Caudate nucleus (tissue), 63 donors: ENCODE measurements at places on chromosomes 3 and 15.

DNA sequence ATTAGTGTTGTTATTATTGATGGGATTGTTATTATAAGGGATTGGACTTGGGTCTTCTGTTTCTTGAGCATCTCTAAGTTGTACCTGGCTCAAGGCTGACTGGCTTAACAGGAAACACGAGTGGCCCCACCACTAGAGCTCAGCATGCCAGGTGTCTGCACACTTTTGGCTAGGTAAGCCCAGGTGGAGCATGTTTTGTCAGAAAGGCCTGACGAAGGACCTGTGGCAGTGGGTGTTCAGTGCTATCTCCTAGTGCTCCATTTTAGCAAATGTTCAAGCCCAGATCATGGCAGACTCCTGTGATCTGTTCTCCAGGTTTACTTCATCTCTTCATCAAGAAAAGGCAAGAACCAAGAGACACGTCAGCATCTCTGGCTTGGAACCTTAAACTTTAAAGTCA is 3.4 kb downstream of the MAP2K5 start:
- no peak for DNase-seq

DNA sequence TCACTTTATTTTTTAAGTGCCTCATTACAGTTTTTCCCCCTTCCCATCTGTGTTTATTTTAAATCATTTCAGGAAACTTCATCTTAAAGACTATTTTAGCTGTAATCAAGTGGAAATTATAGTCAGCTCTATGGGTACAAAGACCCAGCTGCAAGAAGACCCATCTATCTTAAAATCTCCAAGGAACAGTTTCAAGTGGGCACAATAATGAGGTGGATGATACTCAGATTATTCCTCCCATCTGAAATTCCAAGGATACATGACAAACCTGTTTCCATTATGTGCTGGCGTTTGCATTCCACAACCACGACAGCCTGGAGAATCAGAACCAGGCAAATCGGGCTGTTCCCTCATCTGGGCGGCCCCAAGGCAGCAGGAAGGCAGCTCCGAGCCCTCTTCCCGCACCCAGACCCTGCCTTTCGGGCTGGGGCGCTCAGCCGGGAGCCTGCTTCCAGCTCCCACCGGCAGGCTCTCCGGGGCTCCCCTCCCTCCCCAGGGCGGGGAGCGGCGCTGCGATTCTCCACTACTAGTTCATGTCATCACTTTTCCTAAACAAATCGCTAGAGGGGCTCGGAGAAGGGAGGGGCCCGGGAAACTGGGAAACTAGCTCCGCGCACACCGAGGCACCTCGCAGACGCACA is at the start of gene MGLL:
MGLL (minus strand) TSS at position 475 of the 641 bp plus-strand sequence; CDS start at position 278, 197 bp downstream.
- peak; percentile 65 for DNase-seq

- no peak for DNase-seq
Measured at GRCh38 chr3:106030627-106030963, 161.8 kb upstream of the CBLB start.

DNA sequence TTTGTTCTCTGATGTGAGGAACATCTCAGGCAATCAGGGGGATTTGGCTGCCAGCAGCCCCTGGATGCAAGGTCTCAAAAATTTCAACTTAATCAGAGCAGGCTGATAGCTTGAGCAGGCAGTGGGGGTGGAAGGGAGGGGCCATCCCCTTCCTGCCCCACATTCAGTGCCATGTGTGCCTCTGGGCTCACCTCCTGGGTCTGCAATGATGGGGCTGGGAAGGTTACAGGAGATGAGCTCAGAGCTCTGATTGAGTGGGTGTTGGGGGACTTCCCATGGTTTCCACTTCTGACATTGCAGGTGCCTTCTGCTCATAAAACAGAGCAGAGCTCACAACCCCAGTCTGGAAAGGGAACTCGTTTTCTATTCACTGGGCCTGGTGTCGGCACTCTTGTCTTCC is 37.0 kb downstream of the PARP16 start:
- DNase-seq = no peak

- DNase-seq = no peak
Measured at GRCh38 chr3:11953778-11954177, 50.4 kb upstream of the SYN2 start.

- no peak for DNase-seq
Measured at GRCh38 chr3:120357807-120358206, 8.7 kb upstream of the LRRC58 start.

GRCh38 chr3:165185707-165186327 is 10.4 kb downstream of the SLITRK3 start:
- DNase-seq = no peak

- DNase-seq = no peak
Measured at GRCh38 chr15:58043192-58043903, 22.2 kb downstream of the ALDH1A2 start.

GRCh38 chr3:32781211-32781968 is 36.4 kb upstream of the TRIM71 start:
- DNase-seq = peak; percentile 41

DNA sequence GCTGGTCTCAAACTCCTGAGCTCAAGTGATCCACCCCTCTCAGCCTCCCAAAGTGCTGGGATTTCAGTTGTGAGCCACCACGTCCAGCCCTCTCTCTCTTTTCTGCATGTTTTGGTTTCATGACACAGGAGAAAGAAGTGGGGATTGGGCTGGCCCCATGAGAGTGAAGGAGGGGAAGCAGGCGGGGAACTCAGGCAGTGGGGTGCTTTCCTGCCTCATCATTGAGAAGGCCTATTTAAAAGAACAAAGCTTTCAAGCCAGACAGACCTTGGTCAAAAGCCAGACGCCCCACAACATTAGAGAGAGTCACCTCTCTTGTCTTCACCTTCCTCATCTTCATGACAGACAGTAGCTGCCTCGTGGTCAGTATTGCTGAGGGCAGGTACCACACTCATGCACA is 15.9 kb downstream of the PSTPIP1 start:
- DNase-seq = no peak

DNA sequence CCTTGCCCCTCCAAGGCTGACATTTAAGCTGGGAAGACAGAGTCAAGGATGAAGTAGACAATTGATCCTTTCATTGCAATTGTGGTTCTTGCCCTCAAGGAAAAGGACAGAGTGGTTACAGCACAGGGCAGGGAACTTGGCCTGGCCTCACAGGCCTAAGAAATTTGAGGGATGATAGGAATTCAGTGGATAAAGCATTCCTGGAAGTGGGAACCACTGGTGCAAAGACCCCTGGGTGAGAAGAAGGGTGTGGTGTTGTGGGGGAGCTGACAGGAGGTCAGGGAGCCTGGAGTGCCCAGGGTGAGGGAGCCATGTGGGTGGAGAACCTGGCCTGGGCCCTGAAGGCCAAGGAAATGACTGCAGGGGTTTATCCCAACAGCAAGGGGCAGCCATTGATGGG is 287.4 kb downstream of the UACA start:
- no peak for DNase-seq

GRCh38 chr3:98029083-98029482 is 6.0 kb downstream of the GABRR3 start:
- no peak for DNase-seq

- DNase-seq = no peak
Measured at GRCh38 chr3:53049987-53050386, 4.1 kb upstream of the SFMBT1 start.

GRCh38 chr3:105857601-105858000 is 11.2 kb downstream of the CBLB start:
- no peak for DNase-seq

GRCh38 chr3:52108302-52109232 is 45.7 kb downstream of the POC1A start:
- DNase-seq = peak; percentile 32

DNA sequence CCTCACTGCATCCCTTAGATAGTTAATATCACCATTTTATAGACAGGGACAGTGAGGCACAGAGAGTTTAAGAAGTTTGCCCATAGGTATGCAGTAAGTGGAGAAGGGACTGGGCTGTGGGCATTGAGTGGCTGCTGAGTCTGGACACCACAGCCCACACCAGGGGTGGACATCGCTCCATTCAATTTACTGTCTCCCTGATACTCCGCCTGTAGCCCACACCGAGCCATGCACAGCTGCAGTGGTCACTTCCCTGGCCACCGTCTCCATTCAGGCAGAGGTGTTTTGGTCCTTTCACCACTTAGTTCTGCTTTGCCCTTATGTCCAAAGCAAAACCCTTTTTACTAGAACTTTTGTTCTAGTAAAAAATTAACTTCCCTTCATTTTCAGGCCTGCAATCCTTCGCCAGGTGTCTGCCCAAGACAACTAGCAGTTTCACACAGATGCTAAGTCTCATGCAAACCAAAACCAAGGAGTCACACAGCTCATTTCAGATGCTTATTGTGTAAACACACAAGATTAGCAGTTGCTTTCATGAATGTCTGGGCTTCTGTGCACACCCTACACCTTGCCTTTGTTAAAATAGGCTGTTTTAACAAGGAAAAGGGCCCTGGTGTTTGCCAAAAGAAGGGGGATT is 30.1 kb downstream of the ZNF35 start:
- no peak for DNase-seq

DNA sequence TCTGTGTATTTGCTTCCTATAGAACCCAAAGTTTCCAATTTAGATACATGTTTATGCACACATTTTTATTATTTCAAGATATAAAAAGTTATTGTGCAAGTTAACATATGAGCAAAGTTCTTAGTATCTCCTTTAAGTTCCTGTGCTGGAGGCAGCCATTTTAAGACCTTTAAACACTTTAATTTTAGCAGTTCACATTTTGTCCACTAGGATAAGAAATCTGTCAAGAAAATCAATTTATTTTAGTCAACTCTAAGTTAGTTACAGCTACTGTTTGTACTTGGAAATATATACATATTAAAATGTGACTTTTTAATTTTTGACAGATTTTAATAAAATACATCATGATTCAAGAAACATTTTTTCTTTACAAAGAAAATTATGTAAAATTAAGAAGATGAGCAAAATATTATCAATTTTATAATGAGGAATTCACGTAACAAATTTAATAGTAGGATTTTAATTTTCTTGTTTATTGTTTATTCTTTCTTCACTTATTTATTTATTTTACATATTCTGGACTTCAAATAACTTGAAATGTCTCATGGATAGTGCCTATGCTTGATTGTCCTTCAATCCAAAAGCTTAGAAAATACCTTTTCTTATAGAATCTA is 402.6 kb upstream of the GBE1 start:
- DNase-seq = no peak

GRCh38 chr3:127772827-127773751 is 49.2 kb downstream of the MGLL start:
- DNase-seq = no peak

GRCh38 chr15:86157606-86158293 is 78.1 kb downstream of the AGBL1 start:
- DNase-seq = no peak

GRCh38 chr3:176994393-176994792 is 202.9 kb downstream of the TBL1XR1 start:
- DNase-seq = no peak

GRCh38 chr15:77010312-77010686 is 15.4 kb downstream of the PSTPIP1 start:
- no peak for DNase-seq

DNA sequence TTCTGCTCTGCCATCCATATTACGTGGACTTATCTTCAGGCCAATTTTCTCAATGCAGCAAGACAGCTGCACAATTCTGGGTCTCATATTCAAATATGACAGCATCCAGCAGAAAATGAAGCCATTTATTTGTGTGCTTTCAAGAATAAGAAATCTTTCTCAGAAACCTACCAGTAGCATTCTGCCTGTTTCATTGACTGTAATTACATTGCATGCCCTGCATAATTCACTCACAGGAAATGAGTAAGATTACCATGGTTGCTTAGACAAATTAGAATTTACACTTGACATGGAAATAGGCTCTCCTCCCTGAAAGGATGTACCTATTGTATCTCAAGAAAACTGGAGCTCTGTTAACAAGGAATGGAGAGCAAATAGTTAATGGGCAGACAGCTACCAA is 346.6 kb upstream of the DCBLD2 start:
- no peak for DNase-seq

GRCh38 chr3:124261306-124261705 is 269.4 kb upstream of the ROPN1 start:
- DNase-seq = no peak

- no peak for DNase-seq
Measured at GRCh38 chr15:28124841-28125240, 25.7 kb upstream of the OCA2 start.

DNA sequence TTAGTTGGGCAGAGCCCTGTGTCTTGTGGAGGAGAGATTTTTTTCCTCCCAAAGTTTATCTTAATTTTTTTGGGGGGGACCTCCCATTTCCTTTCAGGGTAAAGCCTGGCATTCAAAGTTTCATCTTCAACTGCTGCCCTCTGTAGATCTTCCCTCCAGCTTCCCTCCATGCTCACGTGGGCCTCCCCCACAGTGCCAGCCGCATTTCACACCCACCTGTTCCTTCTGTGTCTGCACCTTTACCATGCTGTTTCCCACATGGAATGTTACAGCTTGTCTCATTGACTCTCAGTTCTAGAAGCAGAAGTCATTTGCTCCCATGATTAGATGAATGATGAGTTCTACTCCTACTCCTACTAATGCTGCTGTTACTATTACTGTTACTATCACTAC is 6.5 kb downstream of the CELF6 start:
- DNase-seq = peak; percentile 44

DNA sequence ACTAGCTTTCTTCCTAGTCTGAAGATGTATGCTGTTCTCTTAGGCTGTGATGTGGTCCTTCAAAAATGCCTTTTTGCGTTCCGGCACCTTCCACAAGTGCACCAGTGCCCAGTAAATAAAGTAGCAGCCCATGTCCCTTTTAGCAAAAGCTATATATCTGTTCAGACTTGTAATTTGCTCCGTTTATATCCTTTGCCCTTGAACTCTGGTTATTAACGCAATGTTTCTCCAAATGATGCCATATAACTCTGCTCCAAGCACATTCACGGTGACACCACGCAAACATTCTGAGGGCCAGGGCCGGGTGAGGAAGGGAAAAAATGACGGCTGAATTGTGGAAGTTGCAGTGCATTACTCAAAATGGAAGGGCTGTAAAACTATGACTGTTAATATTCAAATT is 1001.1 kb upstream of the NR2F2 start:
- DNase-seq = no peak

DNA sequence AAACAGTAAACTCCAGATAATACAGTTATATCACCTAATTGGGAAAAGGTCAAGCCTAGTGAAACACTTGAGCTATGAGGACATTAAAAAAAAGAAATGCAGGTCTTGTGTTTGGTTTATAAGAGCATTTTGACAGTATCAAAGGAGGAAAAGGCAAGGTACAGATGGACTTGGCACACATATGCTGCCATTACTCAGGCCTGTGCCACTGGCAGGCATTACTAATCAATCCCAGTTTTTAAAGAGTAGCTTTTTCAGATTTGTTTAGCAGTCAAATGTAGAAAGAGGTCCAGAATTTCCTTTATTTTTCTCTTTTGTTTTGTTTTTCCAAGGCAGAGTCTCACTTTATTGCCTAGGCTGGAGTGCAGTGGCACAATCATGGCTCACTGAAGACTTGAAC is 38.9 kb downstream of the MDFIC2 start:
- DNase-seq = no peak

- DNase-seq = no peak
Measured at GRCh38 chr3:151259664-151260063, 18.7 kb downstream of the P2RY14 start.

DNA sequence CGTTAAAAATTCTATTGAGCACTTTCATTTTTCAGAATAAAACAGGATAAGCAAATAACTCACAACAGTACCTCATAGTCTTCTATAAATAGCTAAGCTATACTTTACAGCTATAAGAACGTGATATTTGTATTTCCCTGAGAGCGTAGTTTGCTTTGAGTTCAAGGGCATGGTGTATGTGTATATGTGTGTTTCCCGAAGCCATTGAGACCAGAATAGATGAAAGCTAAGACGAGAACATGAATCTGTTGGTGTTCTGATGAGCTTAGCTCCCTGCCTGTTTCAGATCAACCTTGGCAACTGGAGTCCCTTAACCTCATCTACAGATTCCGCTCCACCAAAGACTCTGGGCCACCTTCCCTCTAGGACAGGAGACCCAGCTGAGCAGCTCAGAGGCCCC is 59.5 kb upstream of the MCF2L2 start:
- no peak for DNase-seq
